ENCODE measurements at places on chromosomes 1 and 21.

- no peak for DNase-seq
These were observed 13.4 kb downstream of the FTCD start for GRCh38 chr21:46141767-46142581.

GRCh38 chr1:243267471-243267880 lies 11.6 kb downstream of the SDCCAG8 start:
- DNase-seq: no peak

DNA sequence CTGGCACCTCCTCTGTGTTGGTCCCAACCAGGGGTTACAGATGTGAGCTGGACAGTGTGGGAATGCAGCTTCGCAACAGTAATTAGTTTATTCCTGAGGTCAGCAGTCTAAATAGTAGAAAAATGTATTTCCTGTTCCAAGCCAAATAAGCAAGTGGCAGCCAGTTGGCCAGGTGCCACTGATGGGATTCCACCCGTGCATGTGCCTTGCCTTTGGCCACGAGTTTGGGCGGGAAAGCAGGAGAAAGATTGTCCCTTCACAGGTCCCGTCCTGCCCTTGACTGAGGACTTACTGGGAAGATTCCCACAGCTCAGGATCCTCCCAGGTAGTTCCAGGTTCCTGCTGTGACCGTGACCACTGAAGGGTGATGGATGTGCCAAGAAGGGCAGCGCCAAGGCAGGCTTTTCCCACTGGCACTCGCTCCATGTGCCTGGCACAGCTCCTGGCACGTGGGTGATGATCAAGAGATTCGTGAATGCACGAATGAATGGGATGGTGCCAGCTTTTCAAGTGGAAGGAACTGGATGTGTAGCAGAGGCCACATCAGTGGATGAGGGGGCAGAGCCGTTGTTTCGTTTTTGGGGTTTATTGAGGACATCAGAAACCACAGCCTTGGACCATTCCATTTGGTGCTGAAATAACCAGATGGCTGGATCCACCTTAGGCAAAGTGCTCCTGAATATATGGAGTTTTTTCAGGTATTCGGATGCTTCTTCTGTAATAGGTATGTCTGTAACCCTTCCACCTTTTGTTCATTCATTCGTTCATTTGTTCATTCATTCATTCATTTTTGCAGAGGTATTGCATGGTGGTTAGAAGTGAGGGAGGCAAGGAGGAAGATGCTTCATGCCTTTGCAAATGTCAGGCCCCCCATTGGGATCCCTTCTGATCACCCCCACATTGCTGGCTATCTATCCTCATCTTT lies 62.4 kb upstream of the WNT4 start:
- DNase-seq: no peak

DNA sequence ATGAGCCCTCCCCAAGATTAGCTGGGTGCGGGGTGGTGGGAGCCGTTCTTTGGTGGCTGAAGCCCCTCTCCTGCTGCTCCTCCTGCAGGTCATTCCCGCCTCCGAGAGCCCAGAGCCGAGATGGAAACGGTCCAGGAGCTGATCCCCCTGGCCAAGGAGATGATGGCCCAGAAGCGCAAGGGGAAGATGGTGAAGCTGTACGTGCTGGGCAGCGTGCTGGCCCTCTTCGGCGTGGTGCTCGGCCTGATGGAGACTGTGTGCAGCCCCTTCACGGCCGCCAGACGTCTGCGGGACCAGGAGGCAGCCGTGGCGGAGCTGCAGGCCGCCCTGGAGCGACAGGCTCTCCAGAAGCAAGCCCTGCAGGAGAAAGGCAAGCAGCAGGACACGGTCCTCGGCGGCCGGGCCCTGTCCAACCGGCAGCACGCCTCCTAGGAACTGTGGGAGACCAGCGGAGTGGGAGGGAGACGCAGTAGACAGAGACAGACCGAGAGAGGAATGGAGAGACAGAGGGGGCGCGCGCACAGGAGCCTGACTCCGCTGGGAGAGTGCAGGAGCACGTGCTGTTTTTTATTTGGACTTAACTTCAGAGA lies 448 bp downstream of the G0S2 start:
- no peak for DNase-seq

DNA sequence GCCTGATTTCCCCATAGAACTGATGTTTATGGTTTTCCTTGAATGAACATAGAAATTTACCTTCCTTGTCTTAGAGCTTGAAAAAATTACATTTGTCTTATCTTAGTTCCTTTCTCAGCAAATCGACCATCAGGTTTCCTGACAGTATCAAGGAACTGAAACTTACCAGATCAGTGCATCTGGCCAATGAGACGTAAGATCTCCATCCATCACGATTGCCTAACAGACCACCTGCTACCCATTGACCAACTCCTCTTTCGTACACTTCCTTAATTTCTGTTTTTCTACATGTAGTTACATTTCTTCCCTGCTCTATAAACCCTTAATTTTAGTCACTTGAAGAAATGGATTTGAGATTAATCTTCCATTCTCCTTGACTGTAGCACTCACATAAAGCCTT lies 57.4 kb upstream of the TMPRSS15 start:
- peak; percentile 57 for DNase-seq

- no peak for DNase-seq
These were observed 11.1 kb downstream of the PYHIN1 start for GRCh38 chr1:158942490-158942889.

GRCh38 chr1:66728021-66728420 lies 24.2 kb upstream of the DYNLT5 start:
- no peak for DNase-seq

GRCh38 chr1:54460351-54460750 lies 54.2 kb upstream of the SSBP3 start:
- no peak for DNase-seq

- DNase-seq: no peak
These were observed 16.7 kb downstream of the RAB3B start for GRCh38 chr1:51973587-51974474.

DNA sequence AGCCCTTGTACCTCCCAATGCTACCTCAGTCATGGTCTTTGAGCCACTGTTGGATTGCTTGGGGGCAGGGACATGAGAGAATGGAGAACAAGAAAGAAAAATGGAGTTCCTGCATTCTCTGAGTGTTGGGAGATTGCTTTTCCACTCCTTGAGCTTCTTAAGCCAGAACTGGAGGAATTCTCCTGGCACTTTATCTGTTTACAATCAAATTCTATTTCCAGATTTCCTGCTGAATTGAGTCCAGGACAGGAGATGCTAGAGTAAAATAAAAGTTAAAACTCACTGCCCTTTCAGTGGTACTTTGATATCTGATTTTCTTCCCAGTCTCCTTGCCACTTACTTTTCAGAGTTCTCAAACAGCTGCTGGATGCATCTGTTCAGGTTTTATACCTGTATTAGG lies 24.4 kb upstream of the DEPDC1 start:
- no peak for DNase-seq

- DNase-seq: peak; percentile 74
These were observed at the start of gene RYR2 for GRCh38 chr1:237041795-237042525. Gene RYR2, plus strand, starts transcription at chr1:237042184. Its CDS starts 338 bp downstream, at chr1:237042522.

DNA sequence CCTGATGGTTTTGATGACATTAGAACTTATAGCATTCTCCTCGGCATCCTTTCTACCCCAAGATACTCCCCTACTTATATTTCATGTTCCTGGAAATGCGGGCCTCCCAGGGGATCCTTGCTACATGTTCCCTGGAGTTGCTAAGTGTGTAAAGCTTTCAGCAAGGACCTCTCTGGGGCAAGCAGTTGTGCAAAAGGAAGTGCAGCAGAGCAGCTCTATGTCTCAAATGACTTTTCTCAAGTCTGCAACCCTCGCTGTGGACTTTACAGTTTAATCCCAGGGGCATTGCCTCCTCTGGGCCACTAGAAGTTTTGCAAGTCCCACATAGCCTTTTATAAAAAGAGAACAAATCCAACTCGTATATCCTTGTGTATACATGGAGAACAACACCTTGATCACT lies 20.8 kb upstream of the MNDA start:
- no peak for DNase-seq

DNA sequence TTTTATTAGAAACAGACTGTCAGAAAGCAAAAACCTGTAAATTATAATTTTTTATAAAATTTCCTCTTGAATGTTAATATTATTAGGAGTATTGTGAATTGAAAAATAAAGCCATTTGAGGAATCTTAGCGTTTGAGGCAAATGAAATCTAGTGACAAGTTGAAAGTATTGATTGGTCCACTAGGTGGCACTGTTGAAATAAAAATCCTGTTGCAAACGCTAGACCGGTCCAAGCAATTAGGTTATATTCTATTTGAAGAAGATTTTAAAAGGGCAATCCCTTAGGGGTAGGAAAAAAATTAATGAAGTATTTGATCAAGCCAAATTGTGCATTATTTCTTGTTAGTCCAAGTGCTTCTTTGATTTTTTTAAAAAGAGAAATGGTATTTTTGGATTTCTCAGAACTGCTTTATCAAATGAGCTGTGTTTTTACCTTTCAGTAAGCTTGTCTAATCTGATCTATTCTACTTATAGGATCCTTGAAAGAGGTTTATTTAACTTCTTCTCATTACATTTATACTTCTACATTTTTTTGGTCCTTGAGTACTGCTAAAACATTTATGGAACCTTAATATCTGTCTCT lies 57.7 kb downstream of the ATG4C start:
- peak; percentile 69 for DNase-seq

DNA sequence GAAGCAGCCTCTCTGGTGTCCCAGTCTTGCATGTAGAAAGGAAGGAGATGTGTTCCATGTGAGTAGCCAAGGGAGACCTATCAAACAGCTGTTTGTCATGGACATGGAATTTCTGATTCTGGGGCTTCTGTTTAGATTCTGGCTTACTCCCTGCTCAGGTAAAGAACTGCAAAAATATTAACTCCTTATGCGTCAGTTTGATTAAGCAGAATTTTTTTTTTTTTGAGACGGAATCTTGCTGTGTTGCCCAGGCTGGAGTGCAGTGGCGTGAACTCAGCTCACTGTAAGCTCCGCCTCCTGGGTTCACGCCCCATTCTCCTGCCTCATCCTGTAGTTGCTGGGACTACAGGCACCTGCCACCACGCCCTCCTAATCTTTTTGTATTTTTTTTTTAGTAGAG lies 6.8 kb downstream of the ARV1 start:
- DNase-seq: no peak

DNA sequence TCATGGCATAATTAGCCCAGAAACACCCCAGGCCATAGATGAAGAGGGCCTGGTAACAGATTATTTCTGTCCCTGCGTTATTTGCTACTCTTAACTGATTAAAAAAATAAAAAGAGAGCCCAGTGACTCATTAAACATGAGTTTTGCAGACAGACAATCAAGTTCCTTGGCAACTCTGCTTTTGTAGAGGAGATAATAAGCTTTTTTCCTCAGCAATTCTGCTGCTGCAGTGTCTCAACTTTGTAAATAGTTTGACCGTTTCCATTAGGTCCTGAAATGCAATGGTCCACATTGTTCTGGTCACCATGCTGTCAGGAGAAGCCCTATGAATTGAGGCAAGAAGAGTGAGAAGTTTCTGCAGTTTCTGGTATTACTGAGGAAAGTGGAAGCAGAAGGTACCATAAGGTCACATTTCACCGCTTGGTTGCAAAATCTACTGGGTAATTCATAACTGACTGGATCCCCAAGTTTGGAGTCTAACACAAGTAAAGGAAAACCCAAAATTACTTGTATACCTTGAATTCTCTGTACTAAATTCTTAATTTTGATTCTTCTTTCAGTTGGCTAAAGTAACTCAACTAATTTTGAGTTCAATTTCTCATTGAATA lies 139.5 kb downstream of the ZZZ3 start:
- no peak for DNase-seq

DNA sequence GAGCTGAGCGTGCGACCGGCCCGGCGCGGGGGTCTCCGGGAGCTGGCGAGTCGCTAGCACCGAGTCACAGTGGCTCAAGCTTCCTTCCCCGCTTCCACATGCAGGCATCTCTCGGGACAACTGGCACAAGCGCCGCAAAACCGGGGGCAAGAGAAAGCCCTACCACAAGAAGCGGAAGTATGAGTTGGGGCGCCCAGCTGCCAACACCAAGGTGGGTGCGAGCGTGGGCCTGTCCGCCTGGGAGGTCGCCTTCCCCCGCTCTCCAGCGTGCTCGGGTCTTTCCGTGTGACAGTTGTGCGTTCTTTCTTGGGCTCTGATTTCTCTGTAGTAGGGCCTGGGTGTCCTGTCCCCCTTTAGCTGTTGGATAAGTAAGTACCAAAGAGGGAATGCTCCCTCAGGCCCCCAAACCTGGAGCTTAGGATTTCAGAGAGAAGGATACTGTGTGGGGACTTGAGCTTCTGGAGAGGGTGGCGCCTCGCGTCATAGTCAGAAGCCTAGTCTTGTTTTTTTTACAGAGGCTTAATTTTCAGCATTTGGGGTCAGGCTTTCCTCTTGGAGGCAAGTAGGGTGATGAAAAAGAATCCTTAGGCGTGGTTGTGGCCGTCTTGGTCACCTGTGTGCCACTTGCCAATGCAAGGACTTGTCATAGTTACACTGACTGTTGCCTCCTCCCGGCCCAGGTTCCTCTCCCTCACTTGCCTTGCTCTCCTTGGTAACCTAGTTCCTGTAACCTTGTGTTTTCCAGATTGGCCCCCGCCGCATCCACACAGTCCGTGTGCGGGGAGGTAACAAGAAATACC lies 790 bp downstream of the RPS8 start:
- DNase-seq: peak; percentile 60

GRCh38 chr21:46585191-46585953 lies 19.5 kb downstream of the S100B start:
- no peak for DNase-seq

- no peak for DNase-seq
These were observed 56.9 kb upstream of the ATP2B4 start for GRCh38 chr1:203569490-203570318.

DNA sequence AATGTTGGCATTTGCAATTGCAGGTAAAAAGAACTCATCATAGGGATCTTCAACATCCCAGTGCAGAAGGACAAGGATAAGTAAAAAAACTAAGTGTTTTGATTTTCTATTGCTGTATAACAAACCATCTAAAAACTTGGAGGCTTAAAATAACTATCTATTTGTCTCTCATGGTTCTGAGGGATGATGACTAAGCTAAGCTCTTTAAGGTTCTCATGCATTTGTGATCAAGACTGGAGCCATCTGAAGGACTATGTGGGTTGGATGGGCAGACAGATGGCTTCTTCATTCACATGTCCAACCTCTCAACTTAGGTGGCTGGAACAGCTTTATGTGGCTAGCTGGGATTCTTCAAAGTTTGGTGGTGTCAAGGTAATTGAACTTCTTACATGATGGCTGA lies 51.5 kb downstream of the RPL5 start:
- no peak for DNase-seq

DNA sequence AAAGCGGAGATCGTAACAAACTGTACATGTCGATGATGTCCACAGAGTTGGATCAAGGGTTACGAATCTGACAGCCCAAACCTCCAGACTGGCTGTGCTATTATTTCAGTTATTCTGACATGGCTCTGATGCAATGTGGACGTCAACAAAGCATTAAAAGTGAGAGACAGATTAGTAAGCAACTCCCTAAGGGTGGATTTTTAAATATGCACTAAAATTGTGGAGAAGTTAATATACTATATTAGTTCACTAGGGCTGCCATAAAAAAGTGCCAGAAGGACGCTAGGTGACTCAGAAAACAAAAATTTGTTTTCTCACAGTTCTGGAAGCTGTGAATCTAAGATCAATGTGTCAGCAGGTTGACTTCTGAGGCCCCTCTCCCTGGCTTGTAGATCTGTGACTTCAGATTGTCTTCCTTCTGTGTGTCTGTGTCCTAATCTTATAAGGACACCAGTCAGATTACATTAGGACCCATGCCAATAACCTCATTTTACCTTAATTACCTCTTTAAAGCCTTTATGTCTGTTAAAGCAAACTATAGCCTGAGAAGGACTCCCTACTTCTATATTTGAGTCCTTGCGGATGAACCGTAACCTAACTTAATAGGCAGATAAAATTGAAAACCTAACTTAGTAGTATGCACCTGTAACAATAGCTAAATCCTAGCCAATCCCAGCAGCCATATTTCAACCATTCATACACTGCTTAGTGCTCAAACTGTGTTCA lies 66.0 kb upstream of the BACH1 start:
- DNase-seq: no peak

GRCh38 chr1:115261496-115261895 lies 76.6 kb downstream of the NGF start:
- DNase-seq: no peak

Data from RPMI8226 (cell line).